Stimulated activated CD4-positive, alpha-beta T cell treated with anti-CD3 and anti-CD28 coated beads, Interleukin-4, amount 100 ng/mL, for 48 hours (primary cell): ENCODE measurements at places on chromosomes 7 and 10.

GRCh38 chr7:26065652-26066051 is 86.3 kb upstream of the NFE2L3 start:
- DNase-seq = no peak

DNA sequence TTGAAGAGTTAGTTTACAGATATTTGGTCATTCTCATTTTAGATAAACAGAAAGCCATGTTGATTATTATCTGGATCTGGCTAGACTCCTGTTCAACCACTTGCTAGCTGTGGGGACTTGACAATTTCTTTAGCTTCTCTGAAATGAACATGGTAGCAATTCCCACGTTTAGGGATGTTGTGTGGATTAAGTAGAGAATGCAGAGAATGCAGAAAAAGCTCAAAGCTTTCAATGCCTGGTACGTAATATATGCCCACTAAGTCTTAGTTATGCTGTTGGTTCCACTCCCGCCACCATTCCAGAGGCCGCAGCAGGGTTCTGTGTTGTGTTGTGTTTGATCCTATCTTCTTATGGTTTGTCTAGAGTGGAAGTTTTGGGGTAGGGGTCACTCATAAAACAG is 39.2 kb upstream of the RPA3 start:
- no peak for DNase-seq

DNA sequence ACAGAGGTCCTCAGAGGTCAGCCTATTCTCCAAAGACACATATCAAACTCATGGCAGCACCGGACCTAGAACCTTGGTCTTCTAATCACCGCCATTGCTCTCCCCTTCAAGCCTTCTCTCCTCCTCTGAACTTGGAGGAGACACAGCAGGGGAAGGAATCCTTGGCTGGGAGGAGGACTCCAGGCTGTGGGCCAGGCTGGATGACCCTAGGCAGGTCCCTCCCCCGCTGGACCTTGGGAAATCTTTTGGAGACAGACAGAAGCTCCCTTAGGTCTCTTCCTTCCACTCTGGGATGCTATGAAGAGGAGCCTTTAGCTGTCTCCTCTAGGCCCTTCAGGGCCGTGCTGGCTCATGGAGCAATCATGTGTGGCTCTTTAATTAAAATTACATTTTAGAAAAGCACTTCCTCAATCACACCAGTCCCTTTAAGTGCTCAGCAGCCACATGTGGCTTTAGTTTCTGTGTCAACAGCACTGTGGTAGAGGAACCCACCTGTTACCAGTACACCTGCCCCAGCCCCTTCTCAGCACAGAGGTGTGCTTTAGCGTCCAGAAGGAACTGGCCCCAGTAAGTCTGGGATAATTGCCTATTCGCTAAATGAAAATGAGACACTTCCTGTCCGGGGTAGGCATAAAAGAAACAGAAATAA is 238.2 kb downstream of the CELF2 start:
- no peak for DNase-seq

DNA sequence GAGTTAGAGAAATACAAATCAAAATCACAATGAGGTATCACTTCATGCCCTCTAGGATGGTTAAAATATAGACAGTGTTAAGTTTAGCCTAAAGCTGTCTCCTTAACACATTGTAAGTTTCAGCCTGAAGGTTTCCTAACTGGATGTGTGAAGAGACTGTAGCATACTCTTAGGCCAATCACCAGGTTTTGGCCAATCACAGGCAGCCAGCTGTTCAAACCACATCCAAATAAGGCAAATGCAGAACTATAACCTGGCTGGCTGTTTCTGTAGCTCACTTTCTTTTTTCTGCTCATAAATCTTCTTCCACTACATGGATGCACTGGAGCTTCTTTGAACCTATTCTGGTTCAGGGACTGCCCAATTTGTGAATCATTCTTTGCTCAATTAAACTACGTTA is 19.7 kb downstream of the ESYT2 start:
- DNase-seq = no peak

GRCh38 chr10:48913674-48914073 is 26.0 kb downstream of the LRRC18 start:
- DNase-seq = no peak

DNA sequence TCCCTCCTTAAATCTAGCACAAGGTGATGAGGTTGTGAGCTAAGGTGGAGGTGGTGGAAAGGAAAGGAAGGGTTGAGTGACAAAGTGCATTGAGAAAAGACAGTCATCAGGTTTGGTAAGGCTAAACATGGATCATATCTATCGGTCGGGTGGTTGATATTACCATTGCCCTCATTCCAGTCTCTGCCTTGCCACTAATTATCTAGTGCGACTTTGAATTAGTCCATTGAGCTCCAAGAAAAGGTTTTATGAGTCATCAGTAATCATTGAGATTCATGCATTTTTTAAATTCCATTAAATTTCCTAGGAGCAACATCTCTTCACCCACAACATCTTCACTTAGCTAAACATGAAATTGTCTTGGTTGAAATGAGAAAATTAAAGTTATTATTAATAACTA is 68.9 kb upstream of the FRMD4A start:
- DNase-seq = no peak

- DNase-seq = no peak
These were observed 84.4 kb downstream of the LRRC4 start for GRCh38 chr7:127946847-127947246.

DNA sequence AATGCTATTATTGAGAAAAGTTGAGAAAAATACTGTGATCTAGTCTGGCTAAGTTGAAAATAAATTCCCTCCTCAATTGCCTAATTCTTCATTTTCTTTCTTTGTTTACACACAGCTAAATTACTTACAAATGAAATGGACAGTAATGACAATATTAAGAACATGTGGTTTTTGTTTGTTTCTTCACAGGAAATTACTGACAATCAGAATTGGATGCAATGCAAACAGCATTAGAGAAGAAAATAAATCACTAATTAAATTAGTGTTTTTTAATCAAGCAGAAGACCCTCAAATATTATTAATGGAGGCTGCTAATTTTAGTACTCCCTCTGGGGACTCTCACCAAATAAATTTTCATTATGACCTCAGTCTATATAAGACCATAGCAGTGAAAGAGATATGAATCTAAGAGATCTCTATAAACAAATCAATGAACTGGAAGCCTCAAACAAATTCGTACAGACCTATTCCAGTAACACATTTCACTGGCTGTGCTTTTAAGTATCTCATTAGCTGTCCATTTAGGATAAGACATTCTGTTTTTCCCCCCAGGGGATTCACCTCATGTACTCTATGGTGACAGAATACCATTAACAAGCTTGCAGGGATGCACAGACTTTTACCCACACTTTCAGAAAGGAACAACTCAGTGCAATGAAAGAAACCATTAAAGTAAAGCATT is 202.0 kb upstream of the DGKB start:
- DNase-seq = no peak

DNA sequence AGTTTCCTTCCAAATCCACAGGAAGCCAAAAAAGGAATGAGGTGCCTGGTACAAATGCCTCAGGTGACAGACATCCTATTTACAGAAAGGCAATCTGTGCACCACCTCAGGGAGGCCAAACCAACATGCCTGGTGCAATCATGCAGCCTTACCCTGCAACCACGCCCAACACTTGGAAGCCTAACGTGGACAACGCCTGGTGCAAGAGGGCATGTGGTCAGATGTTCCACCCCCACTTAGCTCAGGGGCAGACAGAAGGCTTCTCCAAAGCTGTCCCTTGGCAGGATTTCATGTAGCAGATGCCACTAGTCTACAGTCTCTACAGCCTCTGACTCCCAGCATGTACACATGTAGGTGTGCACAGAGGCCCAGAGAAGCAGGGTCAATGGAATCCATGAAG is 89.5 kb downstream of the KCNMA1 start:
- no peak for DNase-seq
